Prostate gland (tissue), 2 donors: ENCODE measurements at places on chromosomes 7 and 10. TPM values are rescaled to one million over a fixed set of nuclear protein-coding genes. Genes with fewer than 3 reads are reported as not detected.

PRRT4 gene
- 0.05 TPM for total RNA-seq

GRCh38 chr7:101725921-101726320 is 91.5 kb upstream of the CUX1 start:
- DNase-seq: no peak

ENKUR gene
- not detected for total RNA-seq

- no peak for DNase-seq
These were observed 23.9 kb downstream of the NT5C3A start for GRCh38 chr7:33038639-33039038.

DNA sequence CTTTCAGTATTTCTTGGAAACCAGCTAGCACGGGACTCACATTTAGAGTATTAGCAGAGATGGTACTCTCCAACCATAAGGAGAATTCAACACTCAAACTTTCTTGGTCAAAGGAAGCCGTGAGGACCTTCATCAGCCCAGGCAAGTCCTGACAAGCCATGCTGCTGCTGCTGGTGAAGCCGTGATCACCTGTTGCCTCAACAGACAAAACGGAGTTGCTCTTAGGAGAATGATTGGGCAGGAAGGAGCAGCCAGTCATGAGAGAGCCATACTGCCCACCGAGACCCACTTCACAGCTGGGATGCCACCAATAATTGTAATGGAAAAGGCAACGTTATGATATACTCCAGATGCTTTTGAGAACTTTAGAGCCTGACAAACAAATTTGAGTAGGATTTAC is 60.8 kb upstream of the PLPP4 start:
- no peak for DNase-seq

ZNF239 gene
- total RNA-seq: 4.3 TPM

DNA sequence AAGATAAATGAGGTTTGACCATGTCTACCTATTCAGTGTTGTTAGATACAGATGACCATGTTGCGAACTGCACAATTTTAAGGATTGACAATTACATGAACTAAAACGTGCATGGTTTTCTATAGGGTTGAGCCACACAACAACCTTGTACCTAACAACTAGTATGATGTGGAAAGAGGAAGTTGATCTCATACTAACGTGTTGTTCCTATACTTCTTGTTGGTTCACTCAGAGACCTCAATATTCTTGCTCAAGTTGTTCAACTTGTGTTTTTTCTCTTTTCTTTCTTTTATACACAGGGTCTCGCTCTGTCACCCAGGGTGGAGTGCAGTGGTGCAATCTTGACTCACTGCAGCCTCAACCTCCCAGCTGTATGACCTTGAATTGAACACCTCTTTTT is 6.1 kb upstream of the KEL start:
- no peak for DNase-seq

DNA sequence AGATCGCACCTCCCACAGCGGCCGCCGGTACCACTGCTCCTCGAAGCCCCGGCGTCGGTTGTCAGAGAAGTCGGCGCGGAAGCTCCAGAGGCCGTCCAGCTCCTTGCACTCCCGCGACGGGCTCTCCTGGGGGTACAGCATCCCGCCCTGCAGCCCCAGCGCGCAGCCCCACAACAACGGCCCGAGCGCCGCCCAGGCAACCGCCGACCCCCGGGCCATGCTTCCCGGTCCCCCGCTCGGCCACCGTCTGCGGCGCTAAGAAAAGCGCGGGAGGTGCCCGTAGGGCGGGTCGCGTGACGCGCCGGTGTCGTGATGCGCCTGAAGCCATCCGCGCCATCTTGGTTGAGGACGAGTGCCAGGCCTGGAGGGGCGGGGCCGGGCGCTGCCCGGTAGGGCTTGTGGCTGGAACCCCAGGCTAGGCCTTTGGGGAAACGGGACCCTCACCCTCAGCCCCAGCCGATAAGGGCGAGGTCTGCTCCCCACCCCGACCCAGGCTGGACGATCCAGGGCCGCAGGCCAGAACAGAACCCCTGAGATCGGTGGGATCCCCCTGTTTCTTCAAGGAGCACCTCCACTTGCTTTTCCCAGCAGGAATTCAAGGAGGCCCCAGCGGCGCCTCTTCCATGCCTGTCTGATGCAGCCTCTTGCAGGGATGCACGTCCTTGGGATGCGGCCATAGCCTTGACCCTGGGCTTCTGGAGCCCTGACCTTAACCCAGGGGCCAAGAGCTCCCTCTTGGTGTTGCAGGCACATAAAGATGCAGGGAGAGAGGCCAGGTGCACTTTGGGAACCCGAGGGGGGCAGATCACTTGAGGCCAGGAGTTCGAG is at the start of gene GUSB:
GUSB (minus strand) TSS at position 249 of the 828 bp plus-strand sequence; CDS start at position 219, 30 bp downstream.
- DNase-seq: peak; percentile 87

- DNase-seq: no peak
These were observed 21.2 kb upstream of the PRKCQ start for GRCh38 chr10:6601246-6601805.

CRTAC1 gene
- total RNA-seq: 3.8 TPM
